ENCODE measurements at places on chromosomes 1 and 21. TPM values are rescaled to one million over a fixed set of nuclear protein-coding genes. Genes with fewer than 3 reads are reported as not detected.

GRCh38 chr1:107793896-107794453 lies 171.0 kb downstream of the VAV3 start:
- H3K36me3 ChIP-seq, result no peaks in the 10 kb centered on the region
- H3K27me3 ChIP-seq, result no peaks in the 10 kb centered on the region
- DNase-seq, result no peak
- H3K4me1 ChIP-seq, result peaks cover 91% of the 10 kb centered on the region
- no peak overlapping the region for H3K27ac ChIP-seq

- no peaks in the 10 kb centered on the region for H3K36me3 ChIP-seq
- DNase-seq, result no peak
- no peak overlapping the region for H3K4me3 ChIP-seq
- no peak overlapping the region for H3K27ac ChIP-seq
- H3K27me3 ChIP-seq, result no peaks in the 10 kb centered on the region
- no peaks in the 10 kb centered on the region for H3K4me1 ChIP-seq
Observed at GRCh38 chr1:106897976-106898375, 158.5 kb upstream of the PRMT6 start.

The SLAMF8 gene
- 33.8 TPM for total RNA-seq

- no peak overlapping the region for H3K4me3 ChIP-seq
- no peaks in the 10 kb centered on the region for H3K36me3 ChIP-seq
- DNase-seq, result no peak
- no peaks in the 10 kb centered on the region for H3K27me3 ChIP-seq
- H3K27ac ChIP-seq, result no peak overlapping the region
- no peaks in the 10 kb centered on the region for H3K4me1 ChIP-seq
Observed at GRCh38 chr1:62953633-62954032, 169.7 kb downstream of the ATG4C start.

The CHIA gene
- total RNA-seq, result not detected

Data from spleen (tissue), 13 donors.